Stimulated activated CD4-positive, alpha-beta T cell treated with anti-CD3 and anti-CD28 coated beads, Interleukin-1b, Interleukin-23, amount 100 ng/mL, for 1 hour (primary cell): ENCODE measurements at places on chromosomes 1 and 21.

- no peak for DNase-seq
Observed at GRCh38 chr1:117032681-117033539, 27.2 kb upstream of the TTF2 start.

- no peak for DNase-seq
Observed at GRCh38 chr1:161946071-161946987, 77.3 kb downstream of the OLFML2B start.

DNA sequence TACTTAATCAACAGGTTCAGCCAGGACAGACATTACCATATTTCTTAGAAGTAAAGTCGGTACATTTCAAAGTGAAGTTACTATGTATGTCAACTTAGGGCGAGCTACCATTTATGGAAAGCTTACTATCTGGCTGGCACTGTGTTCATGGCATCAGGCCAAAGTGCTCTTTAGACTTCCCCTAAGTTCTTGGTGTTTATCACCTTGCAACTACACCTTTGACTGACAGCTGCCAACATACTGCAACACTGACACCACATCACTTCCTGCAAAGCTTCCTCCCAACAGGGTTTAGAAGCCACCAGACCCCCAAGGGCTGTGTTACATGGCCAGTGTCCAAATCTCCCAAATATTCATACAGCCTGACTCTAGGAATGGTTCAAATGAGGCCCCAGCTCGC lies 61.0 kb downstream of the TIAM1 start:
- DNase-seq = no peak

GRCh38 chr1:205127646-205128045 lies 5.9 kb upstream of the RBBP5 start:
- no peak for DNase-seq

GRCh38 chr1:234401658-234402057 lies 28.4 kb downstream of the COA6 start:
- DNase-seq = no peak

DNA sequence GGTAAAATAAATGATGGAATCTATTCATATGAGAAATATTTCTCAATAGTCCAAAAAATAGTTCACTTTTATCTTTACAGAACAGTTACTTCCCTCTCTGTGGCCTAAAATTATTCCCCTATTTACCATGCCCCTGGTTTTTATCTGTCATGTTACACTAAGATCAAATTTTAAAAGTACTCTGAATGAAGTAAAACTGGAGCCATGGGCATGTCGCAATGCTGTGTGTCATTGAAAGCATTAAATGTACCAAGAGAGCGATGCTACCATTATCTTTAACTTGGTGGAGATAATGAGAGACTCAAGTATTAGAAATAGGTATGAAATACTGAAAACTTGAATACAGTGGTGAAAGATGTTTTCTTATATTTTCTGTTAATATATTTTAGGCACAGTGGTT lies 146.2 kb downstream of the KCNT2 start:
- DNase-seq = no peak

GRCh38 chr1:72915581-72915980 lies 633.2 kb upstream of the NEGR1 start:
- DNase-seq = no peak

DNA sequence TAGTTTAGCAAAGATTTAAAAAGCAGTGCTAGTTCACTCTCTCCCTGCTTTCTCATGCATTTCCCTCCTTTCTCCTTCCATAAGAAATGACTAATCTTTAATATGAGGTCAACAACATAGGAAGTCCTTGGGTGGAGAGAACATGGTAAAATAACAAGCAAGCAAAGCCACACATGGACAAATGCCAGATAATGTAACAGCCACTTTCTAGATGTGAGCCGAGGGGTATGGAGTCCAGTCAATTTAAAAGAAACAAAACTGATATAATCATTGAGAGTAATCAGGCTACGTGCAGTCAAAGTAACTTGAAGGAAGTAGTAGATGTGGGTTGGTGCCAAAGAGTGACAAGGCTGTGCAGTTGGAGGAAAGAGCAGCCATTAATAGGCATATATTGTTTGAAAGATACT lies 69.6 kb downstream of the DUSP10 start:
- DNase-seq = no peak

GRCh38 chr21:36990508-36991205 lies 15.8 kb upstream of the RIPPLY3 start:
- DNase-seq = no peak
